ENCODE measurements at places on chromosomes 3 and 15.

- DNase-seq = no peak
Observed at GRCh38 chr3:40308725-40309417, 636 bp upstream of the EIF1B start.

DNA sequence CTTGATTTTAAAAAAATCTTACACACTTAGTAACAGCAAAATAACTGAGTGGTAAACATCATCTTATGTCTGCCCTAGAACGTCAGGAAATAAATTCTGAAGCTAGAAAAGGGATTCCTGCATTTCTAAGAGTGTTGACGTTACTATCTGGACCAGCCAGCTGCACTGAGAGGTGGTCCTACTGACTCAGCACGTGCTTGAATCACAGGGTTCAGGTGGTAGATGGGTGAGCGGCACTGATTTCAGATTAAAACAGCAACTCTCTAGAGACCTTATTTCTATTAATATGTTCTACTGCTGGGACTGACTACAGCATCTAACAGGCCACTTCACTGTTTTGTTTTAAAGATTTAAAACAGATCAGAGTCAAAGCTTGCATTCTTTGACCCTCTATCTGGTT, 377.2 kb downstream of the GABRB3 start:
- no peak for DNase-seq

- DNase-seq = no peak
Observed at GRCh38 chr3:146503461-146504202, 34.3 kb upstream of the PLSCR2 start.

- DNase-seq = no peak
Observed at GRCh38 chr3:170608475-170608874, 22.6 kb upstream of the SLC7A14 start.

DNA sequence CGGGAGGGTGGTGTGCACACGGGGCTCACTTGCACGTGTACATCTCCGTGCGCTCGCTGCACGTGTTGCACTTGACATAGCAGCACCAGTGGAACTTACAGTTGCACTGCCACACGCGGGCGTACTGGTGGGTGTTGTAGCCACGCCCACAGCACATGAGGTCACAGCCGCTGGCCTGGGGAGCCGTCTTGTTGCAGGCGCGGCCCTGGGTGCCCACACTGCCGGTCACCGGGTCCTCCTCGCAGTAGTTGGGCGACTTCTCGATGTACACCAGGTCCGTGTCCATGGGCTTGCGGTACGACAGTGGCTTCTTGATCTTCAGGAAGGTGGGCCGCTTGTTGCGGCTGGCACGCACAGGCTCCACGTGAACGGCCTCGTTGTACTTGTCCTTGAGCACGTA, 61.0 kb downstream of the WNT7A start:
- DNase-seq = no peak

- DNase-seq = no peak
Observed at GRCh38 chr3:190886945-190887344, 24.5 kb upstream of the GMNC start.

DNA sequence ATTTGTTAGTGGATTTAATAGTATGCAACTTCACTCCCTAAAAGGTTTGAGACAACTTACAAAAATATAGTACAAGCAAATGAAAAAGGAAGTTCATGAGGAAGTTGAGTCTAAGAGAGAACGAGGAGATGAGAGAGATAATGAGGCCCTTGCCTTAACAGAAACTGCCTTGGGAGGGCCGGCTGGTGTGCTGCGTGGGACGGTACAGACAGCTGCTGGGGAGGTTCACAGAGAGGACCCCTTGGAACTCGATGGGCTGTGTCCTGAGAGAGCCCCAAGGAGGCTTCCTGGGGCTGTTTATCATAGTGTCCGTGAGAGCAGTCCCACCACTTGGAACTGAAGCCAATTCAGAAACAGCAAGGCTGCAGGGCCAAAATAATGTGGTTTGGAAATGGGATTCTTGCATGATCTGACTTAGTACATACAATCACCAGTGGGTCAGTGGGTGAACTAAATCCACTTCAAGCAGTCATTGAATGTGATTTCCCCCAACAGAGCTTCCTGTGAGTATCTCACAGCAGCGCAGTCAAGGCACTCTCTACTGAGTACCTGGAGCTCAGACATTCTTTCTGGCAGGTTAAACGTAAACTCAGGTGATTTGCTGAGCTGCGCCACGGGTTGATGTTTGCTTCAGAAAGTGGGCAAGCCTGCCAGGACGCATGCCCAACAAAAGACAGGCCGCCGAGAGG, 90.8 kb downstream of the CRTC3 start:
- DNase-seq = no peak

GRCh38 chr3:18087988-18088387, 337.2 kb downstream of the SATB1 start:
- DNase-seq = no peak

- no peak for DNase-seq
Observed at GRCh38 chr3:43736558-43737440, 46.1 kb downstream of the ABHD5 start.

- no peak for DNase-seq
Observed at GRCh38 chr15:59327942-59328341, 44.7 kb downstream of the MYO1E start.

- DNase-seq = no peak
Observed at GRCh38 chr3:136860541-136860940, 1.5 kb upstream of the NCK1 start.

DNA sequence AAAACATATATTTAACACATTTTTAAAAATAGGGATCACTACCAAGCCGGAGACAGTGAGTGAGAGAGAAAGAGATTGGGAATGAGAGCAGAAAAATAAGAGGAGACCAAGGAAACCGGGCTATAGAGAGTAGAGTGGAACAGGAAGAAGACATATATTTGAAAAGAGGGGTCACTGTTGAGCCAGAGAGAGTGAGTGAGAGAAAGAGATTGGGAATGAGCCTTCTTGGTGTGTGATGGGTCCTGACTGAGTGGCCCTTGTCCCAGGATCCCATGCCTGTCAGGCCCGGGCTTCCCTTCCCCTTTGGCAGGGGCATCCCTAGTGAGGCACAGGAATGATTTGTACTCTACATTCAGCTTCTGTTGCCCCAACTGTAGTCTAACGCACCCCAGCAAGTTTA, 646.6 kb downstream of the NTRK3 start:
- no peak for DNase-seq

DNA sequence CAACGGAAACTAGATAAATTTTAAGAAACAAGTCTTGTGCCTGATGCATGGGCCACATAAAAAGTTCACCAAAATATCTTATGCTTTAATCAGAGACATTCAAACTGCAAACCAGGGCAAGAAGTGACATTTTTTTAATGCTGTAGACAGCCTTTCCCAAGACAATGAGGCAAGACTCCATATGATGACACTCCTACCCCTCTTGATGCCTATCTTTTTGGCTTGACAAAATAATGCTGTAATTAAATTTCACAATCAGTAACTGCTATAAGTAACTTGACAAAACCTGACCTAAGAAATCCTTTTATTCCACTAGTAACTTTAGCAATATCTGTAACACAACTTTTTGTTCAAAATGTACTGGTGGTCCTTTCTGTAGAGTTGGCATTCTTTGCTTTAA, 48.7 kb downstream of the ECT2 start:
- DNase-seq = no peak

GRCh38 chr3:189474944-189475343, 156.2 kb upstream of the TP63 start:
- DNase-seq = no peak

GRCh38 chr3:159898147-159898546, 90.5 kb upstream of the IL12A start:
- no peak for DNase-seq

DNA sequence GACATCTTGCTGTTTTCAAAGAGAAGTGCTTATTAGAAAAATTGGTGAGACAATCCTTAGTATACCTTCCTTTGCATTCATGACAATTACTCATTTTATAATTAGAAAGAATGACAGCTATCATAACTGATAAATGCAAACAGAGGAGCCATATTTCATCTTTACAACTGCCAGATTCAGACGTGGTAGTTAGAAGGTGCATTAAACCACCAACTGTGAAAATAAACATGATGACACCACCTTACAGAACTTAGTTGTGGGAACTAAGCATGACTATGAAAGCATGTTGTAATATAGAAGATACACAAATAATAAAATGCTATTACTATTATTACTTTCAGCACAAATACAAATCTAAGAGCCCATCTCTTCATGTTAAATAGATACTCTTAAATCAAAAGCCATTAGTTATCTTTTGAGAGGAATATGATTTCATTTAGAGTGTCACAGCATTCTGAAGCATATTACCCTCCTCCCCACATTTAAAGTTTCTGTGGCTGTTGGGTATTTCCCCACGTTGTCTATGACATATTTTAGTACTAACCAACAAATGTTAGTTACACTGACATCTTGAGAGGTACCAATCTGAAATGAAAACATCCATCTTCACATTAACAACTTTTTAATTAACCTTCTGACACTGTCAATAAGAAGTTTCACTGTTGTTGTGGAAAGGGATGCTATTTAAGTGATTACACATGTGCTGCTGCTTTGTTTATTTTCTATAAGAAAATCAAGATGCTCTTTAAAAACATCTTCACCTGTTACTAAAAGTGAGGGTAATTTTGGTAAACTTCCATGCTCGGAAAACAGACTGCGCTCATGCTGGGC, 163.8 kb downstream of the LSAMP start:
- no peak for DNase-seq

DNA sequence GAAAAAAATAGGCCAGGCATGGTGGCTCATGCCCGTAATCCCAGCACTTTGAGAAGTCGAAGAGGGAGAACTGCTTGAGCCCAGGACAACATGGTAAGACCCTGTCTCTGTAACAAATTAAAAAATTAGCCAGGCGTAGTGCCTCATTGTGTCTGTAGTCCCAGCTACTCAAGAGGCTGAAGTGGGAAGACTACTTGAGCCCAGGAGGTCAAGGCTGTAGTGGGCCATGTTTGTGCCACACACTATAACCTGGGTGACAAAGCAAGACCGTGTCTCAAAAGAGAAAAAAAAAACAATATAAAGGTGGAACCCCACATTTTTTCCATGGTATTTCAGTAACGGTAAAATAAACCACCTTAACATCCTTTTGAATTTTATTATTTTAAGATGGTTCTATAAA, 69.9 kb downstream of the DENND4A start:
- DNase-seq = no peak

GRCh38 chr3:113277941-113278598, 66.7 kb downstream of the BOC start:
- no peak for DNase-seq

All from stimulated activated naive CD4-positive, alpha-beta T cell treated with Interleukin-2 at 50 U/mL for 16 hours (primary cell).